ENCODE measurements at places on chromosomes 6 and 20.

GRCh38 chr20:48826883-48827771, 672 bp downstream of the PREX1 start:
- DNase-seq: peak; percentile 31

GRCh38 chr6:31621320-31621939, 915 bp downstream of the PRRC2A start:
- no peak for DNase-seq

- no peak for DNase-seq
Measured at GRCh38 chr6:40529040-40529439, 58.1 kb downstream of the LRFN2 start.

- DNase-seq: no peak
Measured at GRCh38 chr6:36290668-36291620, 21.1 kb downstream of the PNPLA1 start.

DNA sequence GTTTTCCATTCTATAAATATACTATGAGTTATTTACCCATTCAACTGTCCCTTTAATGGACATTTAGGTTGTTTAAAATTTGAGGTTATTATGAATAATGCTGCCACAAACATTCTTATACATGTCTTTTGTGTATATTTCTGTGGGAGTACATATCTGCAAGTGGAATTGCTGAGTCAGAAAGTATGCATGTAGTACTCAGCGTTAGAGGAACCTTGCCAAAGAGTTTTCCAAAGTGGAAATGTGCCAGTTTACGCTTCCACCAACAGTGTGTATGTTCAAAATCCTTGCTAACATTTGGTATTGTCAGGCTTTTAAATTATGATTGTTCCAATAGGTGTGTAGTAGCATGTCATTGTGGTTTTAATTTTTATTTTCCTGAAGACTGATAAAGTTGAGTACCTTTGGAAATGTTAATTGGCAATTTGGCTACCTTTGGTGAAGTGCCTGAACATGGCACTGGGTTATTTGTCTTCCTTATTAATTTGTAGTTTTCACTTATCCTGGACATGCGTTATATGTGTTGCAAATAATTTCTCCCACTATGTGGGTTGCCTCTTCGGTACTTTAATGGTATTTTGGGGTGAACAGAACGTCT, 341.2 kb downstream of the CD83 start:
- DNase-seq: no peak

GRCh38 chr6:16047435-16047990, 81.4 kb upstream of the MYLIP start:
- no peak for DNase-seq

GRCh38 chr6:93468291-93468690, 48.9 kb upstream of the EPHA7 start:
- DNase-seq: no peak
